Stimulated activated CD8-positive, alpha-beta memory T cell treated with anti-CD3 and anti-CD28 coated beads, Interleukin-4, amount 100 ng/mL, for 48 hours (primary cell): ENCODE measurements at places on chromosomes 5 and 9.

- DNase-seq: no peak
These were observed 33.8 kb downstream of the RNF145 start for GRCh38 chr5:159175547-159175946.

DNA sequence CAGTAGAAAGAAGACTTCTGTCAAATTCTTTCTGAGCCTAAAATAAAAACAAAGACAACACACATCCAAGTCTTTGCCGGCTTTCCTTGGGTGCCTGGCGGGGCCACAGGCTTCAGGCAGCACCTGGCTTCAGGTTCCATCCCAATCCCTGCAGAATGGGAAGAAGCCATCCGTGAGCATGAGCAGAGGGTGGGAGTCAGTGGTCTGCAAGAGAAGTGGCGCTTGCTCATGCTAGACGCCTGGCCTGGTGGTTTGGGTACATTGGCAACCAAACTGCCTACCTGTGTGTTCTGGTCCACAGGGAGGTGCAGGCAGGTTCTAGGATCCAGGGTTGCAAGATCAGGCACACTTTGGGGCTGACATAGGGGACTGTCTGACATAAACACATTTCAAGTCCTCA, 47.6 kb upstream of the RETREG1 start:
- DNase-seq: no peak

- DNase-seq: no peak
These were observed 36.2 kb upstream of the SMARCA2 start for GRCh38 chr9:1978941-1979340.

DNA sequence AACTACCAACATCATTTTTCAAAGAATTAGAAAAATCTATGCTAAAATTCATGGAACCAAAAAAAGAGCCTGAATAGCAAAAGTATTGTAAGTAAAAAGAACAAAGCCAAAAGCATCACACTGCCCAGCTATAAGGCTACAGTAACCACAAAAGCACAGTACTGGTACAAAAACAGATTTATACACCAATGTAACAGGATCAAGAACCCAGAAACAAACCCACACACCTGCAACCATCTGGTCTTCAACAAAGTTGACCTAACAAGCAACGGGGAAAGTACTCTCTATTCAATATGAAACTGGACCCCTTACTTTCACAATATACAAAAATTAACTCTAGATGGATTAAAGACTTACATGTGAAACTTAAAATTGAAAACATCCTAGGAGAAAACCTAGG, 94.2 kb upstream of the TARS1 start:
- DNase-seq: no peak

DNA sequence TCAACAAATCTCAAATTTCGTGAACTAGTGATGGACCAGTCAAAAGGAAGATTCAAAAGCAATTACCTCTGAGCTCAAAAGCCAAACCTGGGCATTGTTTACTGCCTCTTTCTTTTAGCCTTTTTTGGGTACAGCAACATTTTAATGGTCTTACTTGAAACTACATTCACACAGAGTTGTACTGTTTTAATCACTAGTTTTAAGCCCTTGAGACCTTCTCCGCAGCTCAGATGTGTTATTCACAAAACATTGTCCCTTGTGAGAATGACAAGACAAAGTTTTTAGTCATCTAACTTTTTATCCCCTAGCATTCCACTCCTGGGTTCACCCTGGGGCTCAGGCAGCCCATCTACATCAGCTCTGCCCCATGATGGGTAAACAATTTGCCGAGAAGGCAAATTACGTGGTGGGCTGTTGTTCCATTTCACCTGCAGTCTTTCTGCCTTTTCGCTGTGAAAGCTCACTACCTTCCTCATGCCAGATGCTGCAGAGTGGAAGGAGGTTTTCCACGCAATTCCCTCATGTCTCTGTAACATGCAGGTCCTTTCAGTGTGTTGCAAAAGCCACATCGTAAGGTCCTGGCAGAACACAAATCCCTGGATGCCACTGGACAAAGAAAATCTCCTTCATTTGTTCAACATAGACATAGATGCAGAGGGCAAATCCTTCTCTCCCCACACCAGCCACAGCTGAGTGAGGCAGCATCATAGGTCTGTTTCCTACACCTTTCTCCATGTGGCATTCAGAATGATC, 175.7 kb downstream of the EBF1 start:
- DNase-seq: no peak

DNA sequence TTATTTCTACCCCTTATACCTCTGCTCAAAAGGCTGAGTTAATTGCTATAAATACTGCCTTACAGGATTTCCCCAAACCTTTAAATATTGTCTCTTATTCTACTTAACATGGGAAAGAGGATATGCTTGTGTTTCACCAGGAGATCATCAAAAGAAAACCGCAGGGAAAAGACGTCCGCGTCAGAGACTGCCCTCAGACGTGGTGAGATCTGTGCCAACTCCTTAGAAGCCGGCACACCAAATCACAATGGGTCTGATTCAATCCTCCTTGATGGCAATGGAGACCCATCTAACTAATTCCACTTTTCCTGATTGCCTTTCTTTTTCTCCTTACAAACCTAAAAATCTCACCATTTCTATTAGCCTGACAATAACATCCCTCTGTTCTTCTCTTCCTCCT, 55.0 kb downstream of the SH3PXD2B start:
- no peak for DNase-seq

- DNase-seq: no peak
These were observed 14.4 kb downstream of the FREM1 start for GRCh38 chr9:14895806-14896205.

GRCh38 chr5:154209591-154210081, 19.1 kb downstream of the GALNT10 start:
- DNase-seq: no peak

- no peak for DNase-seq
These were observed 168.2 kb downstream of the PPP2R2B start for GRCh38 chr5:146710348-146710747.

GRCh38 chr5:90915393-90915792, 356.8 kb downstream of the ADGRV1 start:
- DNase-seq: no peak

DNA sequence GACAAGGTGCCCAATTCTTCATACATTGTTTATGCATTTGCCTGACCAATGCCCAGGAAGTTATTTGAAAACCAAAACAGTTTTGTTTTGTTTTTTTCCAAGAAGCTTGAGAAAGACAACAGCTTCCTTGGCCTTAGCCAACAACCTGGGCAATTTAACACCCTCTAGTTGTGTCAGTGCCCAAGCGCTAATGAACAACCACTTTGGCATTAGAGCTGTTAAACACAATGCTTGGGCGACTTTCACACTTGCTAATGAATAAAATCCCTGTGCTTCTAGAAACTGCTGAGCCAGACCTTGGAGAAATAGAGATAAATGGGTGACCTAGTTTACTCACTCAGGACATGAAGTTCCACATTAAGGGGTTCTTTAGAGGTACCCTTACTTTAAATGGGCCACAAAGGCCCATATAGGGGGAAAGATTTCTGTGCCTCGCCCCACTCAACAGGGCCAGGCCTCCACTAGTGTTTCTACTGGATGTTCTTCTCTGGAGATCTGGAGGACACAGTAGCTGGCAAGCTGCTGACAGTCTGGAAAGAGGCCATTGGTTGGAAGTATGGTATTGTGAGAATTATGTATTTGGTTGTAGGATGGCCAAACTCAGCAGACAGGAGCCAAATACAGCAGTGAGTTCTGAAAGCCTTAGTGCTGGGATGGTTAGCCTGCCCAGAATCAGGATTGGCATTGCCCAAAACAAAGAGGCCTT, 179.8 kb downstream of the DOCK8 start:
- DNase-seq: no peak

DNA sequence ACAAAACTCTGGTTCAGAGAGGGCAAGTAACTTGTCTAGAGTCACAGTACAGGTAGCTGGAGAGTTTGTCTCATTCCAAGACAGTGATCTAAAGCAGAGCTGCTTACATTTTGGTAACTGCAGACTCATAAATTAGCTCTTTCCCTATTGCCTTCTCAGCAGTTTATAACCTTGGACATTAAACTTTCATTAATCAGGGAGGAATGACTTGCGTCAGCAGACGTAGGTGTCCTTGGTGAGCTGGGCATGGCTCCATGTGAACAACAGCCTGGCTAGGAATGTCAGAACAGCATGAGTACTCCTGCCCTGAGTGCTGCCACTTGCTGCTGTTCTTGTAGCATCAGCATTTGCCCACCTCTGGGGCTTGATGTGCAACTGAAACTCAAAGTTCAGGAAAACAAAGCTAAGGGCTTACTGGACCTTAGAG, 2.2 kb upstream of the ALDOB start:
- no peak for DNase-seq

DNA sequence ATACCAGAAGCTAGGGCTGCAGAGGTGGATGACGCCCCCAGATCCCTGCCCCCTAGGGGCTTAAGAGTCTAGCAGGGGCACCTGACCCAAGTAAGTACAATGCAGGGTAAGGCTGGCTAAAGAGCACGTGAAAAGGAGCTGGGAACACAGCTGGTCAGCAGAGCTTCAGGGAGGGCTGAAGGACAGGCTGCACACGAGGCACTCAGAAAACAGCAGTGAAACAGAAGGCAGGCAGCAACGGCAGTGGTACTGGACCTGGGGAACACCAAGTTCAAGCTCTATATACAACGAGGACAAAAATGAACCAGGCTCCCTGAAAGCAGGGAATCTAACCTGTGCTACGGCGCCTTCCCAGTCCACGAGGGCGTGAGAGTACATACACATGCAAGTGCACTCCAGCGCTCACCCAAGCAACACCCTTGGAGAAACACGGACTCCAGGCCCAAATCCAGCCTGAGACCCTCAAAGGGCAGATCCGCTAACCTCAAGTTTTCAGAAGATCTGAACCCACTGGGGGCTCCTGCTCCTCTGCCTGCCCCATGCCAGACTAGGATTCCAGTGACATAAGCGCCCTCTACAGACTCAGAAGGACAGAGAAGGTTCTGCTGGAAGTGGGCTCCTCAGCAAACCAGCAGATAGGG, 57.4 kb downstream of the PSMB7 start:
- no peak for DNase-seq

DNA sequence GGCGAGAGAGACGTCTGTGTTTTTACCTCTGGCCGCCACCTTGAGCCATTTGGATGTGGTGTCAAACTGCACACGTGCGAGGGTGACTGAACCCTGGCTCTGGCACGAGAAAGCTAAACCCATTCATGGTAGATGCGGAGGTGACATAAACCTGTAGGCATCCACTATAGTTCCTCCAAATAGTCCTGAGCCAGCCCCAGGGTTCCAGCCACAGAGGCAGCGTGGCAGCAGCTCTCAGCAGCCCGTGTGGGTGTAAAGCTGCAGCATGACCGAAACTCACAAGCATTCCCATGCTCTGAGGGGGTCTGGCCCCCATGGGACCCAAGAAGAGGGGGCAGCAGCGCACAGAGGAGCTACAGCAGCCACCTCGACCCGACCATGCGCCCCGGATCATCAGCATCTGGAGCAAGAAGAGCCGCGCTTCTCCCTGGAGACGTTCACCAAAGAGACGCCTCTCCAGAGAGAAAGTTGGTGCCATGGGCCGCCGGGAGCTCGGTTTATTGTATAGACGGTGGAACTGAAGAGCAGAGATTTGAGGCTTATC, 303.8 kb upstream of the IRX4 start:
- no peak for DNase-seq

DNA sequence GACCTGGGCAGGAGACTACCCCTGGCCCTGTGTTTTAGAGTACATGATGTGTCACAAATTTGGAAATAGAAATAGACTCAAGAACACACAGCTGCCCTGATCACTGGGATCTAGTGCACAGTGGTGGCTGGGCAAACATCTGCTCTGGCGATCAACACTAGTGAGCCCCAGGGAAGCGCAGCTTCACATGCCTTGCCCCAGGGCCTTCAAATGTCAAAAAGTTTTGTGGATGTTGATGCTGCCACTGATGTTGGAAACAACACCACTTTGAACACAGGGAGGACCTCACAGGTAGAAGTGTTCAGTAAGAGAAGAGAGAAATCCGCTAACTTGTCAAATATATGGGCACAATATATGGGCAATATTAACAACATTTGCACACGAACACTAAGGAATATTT, 7.1 kb upstream of the MAP3K1 start:
- no peak for DNase-seq

- no peak for DNase-seq
These were observed 75.7 kb upstream of the ZNF169 start for GRCh38 chr9:94183240-94183999.
